CD4-positive, alpha-beta T cell treated with Interleukin-15 for 4 hours (primary cell): ENCODE measurements at places on chromosomes 12 and 14.

GRCh38 chr12:12719496-12719895 is 2.3 kb downstream of the CDKN1B start:
- DNase-seq = peak; percentile 23

DNA sequence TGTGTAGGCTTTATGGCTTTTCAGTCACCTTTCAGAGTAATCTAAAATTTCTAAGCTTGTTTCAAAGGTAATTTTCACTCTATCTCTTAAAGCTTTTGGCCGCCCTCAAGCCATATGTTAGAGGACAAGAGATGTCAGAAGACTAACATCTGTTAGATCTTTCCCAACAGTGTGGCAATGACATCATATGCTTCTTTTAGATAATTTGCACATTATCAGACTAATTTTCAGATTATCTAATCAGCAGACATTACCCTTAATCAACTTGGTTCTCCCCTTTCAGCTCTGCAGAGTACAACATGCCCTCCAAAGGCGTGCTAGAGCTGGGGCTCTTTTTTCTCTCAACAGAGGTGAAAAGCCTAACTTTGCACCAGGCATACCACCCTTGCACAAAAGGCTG is 207.1 kb downstream of the DPF3 start:
- no peak for DNase-seq

DNA sequence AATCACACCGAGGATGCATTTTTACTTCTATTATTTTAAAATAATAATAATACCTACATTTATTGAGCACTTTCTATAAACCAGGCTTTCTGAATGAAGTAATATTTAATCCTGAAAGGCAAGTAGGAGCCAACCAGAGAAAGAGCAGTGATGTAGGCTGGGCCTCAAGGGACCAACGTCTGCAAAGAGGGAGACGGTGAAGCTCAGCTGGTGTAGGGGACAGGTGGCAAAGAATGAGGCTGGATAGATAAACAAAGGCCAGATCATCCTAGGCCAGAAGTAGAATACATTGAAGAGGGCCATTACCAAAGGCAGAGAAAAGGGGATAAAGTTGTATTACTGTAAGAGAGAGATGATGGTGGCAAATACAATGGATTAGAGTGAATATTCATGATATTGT is 810 bp upstream of the TMBIM4 start:
- no peak for DNase-seq

DNA sequence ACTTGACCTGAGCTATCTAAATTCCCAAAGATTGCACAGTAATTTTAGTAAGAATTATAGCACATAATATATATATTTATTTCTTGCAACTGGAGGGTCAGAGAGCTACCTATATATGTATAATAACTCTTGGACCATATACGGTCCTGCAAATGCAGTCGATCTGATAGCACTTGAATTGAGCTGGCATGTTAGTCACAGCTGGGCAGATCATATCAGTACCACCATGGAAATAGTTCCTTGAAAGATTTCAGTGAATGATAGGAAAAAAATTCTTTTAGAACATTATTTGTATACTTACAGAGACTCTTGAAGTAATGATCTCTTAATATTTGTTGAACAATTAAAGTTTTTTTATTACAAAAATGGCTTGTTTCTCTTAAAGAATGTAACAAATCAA is 94.5 kb upstream of the MON2 start:
- DNase-seq = no peak

DNA sequence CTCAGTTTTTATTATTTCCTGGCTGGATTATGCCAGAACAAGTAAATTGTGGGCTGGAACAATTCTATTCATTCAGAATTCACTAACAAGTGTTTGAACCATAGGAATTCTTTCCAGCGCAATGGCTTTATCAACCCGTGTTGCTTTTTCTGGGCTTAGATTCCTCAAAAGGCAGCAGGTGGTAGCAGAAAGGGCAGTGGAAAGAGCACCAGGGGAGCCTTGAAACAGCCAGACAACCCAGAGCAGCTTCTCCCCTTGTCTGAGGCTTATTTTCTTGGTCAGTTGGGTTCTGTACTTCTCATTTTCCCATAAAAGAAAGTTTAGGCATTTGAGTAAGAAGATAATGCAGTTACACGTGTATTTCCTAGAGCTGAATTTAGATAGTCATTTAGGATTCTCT is 130.7 kb downstream of the OTOGL start:
- DNase-seq = no peak

DNA sequence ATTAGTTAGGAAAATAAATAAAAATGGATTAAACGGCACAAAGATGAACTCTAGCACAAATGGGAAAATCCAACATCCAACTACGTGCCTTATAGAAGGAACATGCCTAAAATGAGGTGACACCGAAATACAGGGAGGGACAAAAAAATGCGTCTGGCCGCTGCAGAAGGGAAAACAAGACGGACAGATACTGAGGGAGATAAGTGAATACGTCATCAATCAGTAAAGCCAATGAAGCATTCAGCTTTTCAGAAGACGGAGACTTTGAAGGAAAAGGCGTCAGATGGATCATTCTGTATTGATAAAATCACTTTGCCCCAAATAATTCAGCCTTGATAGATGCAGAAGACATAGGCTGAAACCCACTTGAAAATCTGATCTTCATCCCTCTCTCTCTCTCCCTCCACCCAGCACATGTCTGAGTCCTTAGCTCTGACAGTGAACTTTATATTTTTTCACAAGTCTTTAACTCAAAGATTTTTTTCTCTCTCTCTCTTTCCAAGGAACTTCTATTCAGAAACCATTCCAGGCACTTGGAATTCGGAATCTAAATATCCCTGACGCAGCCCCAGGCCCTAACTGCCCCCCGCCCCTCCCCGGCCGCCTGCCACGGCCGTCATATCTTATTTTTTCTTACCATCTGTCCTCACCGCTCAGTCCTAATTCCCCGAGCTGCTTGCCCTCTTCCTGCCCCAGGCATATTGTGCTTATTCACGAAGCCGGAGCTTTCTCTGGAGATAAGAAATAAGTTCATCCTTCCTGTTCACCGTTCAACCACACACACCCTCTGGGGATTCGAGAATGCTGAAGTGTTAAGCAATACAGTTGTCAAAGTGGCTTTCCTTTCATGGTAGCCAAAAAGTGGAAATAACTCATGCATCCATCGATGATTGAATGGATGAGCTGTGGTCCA is 35.5 kb upstream of the RFLNA start:
- no peak for DNase-seq

DNA sequence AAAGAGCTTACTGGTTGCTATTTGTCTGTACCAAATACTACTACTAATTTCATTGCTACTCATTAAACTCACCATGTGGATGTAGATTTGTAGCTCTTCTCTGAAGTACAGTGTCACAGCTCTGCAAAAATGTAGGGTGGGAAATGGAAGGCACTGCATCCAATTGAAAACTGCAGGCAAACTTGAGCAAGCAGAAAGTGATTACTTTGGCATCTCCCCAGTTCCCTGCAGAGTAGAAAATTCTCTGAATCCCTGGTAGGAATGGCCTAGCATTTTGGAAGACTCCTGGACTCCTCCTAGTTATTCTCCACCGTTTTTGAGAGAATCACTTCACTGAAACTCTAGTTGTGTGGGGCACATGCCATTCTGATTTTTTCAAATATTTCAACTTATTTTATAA is 239.1 kb downstream of the DIO2 start:
- DNase-seq = no peak

DNA sequence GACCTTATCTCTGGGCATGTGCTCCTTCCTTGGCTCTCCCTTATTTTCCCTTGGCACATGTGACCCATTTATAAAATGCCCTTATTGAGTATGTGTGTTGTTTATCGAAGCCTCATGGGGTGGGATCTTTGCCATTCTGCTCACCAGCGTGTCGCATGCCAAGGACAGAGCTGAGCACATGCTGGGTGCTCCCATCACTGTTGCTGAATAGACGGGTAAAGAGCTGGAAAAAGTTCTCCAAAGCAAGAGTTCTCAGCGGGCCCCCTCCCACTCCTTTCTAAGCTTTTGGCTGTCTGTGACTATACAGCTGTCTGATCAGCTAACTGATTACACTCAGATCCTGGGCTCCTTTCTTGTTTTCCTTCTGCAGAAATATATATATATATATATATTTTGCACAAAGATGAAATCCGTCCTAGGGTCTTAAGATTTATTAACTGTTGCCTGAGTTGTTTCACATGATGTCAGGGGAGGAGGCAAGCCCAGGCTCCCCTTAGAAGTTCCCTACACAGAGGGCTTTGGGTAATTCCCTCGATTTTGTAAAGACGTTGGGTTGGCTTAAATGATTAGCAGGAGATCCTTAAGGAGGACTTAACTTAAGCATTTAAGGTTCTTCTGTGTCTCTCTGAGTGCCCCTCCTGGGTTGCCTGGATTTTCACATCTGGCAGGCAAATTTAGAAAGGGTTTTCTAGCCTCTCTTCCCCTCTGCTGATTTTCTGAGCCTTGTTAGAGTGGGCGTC is 71.6 kb downstream of the TMEM132C start:
- no peak for DNase-seq

DNA sequence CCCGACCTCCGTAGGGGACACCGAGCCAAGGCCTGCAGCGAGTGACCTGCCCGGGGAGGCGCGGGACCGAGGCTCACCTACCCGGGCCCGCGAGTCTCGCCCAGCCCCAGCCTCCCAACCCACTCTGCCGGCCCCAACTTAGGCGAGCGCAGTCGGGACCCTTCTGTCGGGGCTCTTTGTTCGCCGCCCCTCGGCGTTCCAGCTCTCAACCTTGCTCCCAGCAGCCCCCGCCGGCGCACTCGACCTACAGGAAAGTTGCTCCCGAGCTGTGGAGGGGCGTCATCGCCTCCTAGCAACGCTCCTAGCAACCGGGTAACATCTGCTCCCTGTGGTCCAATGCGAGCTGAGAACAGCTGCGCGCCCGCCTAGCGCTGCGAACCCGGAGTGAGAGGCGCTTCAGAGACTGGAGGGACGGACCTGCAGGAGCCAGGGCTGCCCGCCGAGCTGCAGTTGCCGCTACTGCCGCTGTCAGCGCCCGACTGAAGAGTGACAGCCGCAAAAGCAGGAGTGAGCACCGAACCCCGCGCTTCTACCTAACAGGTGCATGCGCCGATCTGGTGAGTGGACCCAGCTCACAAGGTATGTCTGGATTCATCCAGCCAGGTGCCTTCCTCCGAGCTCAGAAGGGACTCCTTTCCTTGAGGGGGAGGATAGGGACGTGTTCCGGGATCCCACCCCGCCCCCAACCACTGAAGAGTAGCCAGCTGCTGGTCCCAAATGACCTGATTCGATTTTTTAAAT is 355.0 kb downstream of the SNAPC1 start:
- peak; percentile 24 for DNase-seq

DNA sequence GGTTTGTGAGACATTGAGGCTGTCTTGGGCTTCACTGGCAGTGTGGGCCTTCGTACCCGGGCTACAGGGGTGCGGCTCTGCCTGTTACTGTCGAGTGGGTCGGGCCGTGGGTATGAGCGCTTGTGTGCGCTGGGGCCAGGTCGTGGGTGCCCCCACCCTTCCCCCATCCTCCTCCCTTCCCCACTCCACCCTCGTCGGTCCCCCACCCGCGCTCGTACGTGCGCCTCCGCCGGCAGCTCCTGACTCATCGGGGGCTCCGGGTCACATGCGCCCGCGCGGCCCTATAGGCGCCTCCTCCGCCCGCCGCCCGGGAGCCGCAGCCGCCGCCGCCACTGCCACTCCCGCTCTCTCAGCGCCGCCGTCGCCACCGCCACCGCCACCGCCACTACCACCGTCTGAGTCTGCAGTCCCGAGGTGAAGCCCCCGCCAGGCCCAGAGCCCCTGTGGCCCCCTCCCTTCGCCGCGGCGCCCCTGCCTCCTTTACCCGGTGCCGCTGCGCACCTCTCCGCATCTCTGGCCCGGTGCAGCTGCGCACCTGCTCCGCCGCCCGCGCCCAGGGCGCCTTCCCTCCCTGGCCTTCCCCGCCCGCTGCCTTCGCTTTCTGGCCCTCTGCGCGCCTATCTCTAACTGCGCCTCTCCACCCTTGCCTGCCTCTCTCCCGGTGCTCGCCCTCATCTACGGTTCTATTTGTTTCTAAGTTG is at the start of gene ENO2:
Gene ENO2 (plus strand): TSS at position 335 of the 701 bp plus-strand sequence. CDS start 1,253 bp downstream, outside the sequence.
- peak; percentile 89 for DNase-seq
